ENCODE measurements at places on chromosomes 4 and X.

DNA sequence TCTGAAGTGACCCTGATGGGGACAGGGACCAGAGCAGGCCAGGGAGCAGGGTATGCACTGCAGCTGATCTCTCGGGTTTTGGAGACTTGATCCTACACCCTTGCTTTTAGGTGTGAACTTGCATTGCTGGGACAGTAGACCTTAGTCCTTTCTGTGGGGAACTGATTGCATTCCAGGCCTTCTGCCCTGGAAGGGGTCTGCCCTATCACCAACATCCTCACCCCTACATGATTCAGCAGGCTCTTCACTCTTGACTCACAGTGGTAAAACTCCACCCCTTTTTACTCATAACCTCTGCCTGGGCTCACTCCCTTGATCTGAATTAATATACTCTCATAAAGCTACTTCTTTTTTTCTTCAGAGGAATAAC lies 6.6 kb upstream of the DDX60L start:
- no peak overlapping the region for H3K4me3 ChIP-seq
- H3K36me3 ChIP-seq = no peaks in the 10 kb centered on the region
- peaks cover 28% of the 10 kb centered on the region for H3K4me1 ChIP-seq
- no peaks in the 10 kb centered on the region for H3K27me3 ChIP-seq
- H3K27ac ChIP-seq = no peak overlapping the region

DNA sequence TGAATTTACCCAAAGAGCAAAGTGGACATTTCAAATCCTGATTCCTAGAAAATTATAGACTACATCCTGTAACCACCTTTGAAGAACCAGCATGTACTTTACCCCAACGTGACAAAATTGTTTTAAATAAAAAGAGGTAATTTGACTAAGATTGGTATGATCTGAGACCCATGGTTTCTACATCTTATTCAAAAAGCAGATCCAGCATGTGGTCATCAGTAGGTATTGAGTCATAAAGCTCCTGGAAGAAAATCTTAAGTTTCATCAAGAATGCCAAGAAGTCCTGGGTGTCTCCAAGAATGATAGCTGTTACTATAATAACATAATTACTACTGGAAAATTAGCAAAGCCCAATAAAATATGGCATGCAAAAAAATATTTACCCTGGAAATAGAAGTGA lies 61.8 kb downstream of the NFKB1 start:
- H3K27ac ChIP-seq = peak overlapping the region; percentile 4
- no peaks in the 10 kb centered on the region for H3K27me3 ChIP-seq
- H3K4me1 ChIP-seq = peaks cover 85% of the 10 kb centered on the region
- no peak for DNase-seq
- no peak overlapping the region for H3K4me3 ChIP-seq

DNA sequence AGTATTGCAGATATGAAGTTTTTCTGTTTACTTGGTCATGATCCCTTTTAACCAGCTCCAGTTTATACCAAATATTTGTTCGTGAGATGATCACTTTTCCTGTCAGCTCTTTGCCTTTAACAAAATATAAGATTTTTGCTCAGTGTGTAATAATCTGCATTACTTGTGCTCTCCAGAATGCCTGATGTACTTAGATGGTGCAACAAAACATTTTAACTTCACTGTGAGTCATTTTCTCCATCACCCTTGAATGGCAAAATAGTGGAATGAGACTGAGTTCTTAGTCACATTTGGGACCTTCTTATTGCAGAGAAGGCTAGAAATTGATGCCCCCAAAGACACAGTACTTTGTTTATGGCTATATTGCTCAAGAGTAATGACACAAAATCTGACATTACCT lies 252.0 kb downstream of the FRMPD4 start:
- H3K4me3 ChIP-seq = no peak overlapping the region
- no peaks in the 10 kb centered on the region for H3K36me3 ChIP-seq
- no peak for DNase-seq

DNA sequence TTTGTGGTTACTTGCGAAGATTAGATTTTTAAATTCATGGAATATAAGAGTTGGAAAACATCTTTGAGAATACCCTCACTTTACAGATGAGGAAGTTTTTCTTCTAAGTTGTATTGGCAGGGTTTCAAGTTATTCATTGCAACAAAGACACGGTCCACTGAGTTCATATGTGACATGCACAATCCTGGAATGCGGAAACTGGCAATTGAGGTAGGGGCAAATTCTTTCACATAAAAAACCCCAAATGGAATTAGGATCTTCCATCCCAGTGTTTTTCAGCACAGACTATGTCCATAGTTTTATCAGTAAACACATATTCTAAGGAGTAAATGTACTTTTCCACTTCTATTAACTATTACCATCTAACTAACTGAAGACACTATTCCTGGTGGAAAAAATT lies 81.8 kb upstream of the NAP1L5 start:
- H3K27me3 ChIP-seq = no peaks in the 10 kb centered on the region
- H3K4me1 ChIP-seq = no peaks in the 10 kb centered on the region
- H3K36me3 ChIP-seq = peaks cover 15% of the 10 kb centered on the region
- DNase-seq = no peak

DNA sequence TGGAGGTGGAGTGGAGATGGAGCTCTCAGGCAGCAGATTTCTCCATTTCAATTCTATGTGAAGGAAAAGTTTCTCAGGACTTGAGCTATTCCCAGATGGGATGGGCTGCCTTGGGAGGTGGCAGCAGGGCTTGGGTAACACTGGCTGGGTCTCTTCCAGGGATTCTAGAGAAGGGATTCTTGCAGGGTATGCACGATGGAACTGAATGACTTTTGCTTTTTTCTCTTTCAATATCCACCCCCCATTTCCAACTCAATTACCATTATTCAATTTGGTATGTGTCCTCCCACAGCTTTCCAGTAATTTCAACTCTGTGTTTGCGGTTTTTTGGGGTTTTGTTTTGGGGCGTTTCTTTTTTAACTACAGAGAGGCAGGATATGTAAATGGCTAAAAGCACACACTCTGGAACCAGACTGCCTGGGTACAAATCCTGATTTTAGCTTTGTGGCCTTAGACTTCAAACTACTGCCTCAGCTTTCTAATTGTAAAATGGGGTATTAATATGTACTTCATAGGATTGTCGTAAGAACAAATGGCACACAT lies 228.8 kb downstream of the EVC2 start:
- peaks cover 2% of the 10 kb centered on the region for H3K27me3 ChIP-seq
- no peak overlapping the region for H3K4me3 ChIP-seq
- H3K36me3 ChIP-seq = no peaks in the 10 kb centered on the region
- H3K4me1 ChIP-seq = no peaks in the 10 kb centered on the region

- H3K4me1 ChIP-seq = no peaks in the 10 kb centered on the region
- H3K36me3 ChIP-seq = no peaks in the 10 kb centered on the region
- H3K4me3 ChIP-seq = no peak overlapping the region
- DNase-seq = no peak
- H3K27me3 ChIP-seq = no peaks in the 10 kb centered on the region
These were observed 185.9 kb downstream of the CFAP299 start for GRCh38 chr4:80521438-80521837.

DNA sequence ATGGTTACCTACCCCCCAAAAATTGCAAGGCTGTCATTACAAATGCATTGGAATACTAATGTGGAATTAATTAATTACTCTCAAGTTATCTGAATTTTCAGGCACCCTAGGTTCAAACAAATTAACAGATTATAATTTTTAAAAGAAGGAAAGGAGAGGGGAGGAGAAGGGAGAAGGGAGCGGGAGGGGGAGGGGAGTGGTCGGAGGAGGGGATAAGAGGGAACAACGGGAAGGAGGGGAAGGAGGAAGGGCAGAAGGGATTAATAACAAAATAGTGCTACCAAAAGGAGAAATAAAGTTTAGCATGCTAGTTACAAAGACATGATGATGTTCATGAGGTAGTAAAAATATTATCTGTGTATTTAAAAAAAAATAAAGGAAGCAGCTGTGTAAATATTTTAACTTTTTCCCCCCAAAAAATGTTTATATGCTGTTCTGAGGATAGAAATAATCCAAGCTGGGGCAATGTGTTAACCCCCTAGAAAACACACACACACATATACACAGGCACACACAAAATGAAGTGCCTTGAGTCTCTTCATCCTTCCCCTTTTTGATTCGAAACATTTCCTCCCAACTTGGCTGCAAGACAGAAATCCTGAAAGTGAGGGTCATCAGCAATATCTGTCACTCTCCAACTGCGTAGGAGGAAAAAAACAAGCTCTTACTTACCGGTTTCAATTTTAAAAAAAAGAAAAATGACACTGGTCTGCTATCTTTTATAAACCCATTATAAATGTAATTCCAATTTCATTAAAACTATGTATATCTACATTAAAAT lies 58.8 kb downstream of the PPP3CA start:
- no peak overlapping the region for H3K4me3 ChIP-seq
- H3K27ac ChIP-seq = no peak overlapping the region
- H3K27me3 ChIP-seq = peaks cover 6% of the 10 kb centered on the region

DNA sequence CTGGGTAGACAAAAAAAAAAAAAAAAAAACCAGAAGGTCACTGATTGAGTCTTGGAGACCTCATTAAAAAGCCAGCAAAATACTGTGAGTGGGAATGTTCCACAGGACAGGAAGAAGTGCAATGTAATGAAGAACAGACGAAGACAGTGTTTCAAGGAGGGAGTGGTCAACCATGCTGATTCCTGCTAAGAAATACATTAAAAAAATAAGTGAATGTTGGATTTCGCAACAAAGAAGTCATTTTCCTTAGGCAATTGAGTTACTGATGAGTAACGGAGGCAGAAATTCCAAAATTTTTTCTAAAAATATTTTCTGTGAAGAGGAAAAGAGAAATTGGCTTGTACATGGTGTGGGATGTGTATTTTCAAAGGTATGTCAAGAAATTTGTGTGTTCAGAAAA lies 94.3 kb upstream of the FAM47B start:
- H3K27me3 ChIP-seq = no peaks in the 10 kb centered on the region
- no peaks in the 10 kb centered on the region for H3K4me1 ChIP-seq
- H3K36me3 ChIP-seq = no peaks in the 10 kb centered on the region
- no peak for DNase-seq
- no peak overlapping the region for H3K27ac ChIP-seq

DNA sequence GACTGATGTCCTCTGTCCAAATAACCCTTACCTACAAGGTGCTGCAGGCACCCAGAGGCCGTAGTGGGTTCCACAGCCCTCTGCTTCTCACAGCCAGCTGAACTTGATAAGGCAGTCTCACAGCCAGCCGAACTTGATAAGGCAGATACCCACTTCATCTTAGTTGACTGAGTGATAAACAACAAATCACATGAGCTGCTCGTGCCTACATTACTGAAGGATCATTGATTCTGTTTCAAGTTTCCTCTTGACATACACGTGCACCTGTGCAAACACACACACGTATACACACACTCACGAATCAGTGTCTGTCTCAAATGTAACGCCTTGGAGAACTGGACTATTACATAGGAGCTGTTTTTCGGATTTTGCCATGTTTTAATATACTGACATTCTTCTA lies 276.3 kb downstream of the DCTD start:
- no peak for DNase-seq
- no peaks in the 10 kb centered on the region for H3K4me1 ChIP-seq
- H3K27ac ChIP-seq = no peak overlapping the region
- H3K36me3 ChIP-seq = no peaks in the 10 kb centered on the region
- H3K27me3 ChIP-seq = peaks cover 3% of the 10 kb centered on the region

All from activated T-helper 1 cell treated with anti-CD3 and anti-CD28 coated beads, Interleukin-12 subunit alpha, Interleukin-12 subunit beta, Interleukin-2, Interleukin-4 antibody, amounts not matched to agents 30 ng/mL and 10 ng/mL and 1 ng/mL, durations not matched to agents 14 hours and 24 hours and 36 hours (primary cell).